CD8-positive, alpha-beta memory T cell (primary cell): ENCODE measurements at places on chromosomes 5 and 9. TPM values are rescaled to one million over a fixed set of nuclear protein-coding genes. Genes with fewer than 3 reads are reported as not detected.
A peak's percentile ranks its signal among the peaks of the same experiment; 100 is the strongest.

- no peak for DNase-seq
Measured at GRCh38 chr9:93332317-93332716, 119.2 kb upstream of the FAM120A start.

DNA sequence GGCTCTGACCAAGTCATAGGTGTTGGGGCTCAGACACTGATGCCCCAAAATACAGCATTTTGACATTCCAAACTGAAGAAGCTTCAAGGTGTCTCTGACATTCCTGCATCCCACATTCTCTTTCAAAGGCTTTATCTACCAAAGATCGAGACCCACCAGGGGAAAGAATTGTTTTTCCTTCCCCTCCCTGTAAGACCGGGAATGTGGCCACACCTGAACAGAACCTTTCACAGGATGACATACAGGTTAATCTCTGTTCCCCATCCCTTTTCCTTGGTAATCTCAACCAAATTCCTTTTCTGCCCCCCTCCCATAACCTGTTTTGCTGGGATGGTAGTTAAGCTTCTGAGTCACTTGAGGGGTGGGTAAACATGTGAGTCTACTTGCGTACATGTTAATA lies 72.3 kb downstream of the IQGAP2 start:
- DNase-seq, result no peak

DNA sequence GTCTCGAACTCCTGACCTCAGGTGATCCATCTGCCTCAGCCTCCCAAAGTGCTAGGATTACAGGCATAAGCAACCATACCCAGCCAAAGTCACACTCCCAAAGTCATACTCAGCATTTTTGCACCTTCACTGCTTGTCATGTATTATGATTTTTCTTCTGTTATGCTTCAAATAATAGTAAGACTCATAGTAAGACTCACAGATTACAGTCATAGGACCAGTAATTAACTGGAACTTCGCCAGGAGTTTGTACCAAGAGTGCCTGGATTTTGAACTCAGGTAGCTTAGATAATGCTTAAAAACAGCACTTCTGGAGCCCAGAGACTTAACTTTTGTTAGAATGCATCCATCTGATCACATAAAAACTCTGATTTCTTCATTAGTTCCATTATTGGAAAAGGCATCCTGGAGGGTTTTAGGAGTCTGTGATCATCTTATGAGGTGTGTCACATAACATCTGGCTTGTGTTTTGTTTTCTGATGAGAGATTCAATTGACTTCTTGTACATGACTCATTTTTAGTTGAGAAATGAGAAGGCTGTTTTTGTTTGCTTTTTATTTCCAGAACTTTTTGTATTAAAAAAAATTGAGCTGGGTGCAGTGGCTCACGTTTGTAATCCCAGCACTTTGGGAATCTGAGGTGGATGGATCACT lies 131.5 kb downstream of the ADAMTS19 start:
- DNase-seq, result no peak

DNA sequence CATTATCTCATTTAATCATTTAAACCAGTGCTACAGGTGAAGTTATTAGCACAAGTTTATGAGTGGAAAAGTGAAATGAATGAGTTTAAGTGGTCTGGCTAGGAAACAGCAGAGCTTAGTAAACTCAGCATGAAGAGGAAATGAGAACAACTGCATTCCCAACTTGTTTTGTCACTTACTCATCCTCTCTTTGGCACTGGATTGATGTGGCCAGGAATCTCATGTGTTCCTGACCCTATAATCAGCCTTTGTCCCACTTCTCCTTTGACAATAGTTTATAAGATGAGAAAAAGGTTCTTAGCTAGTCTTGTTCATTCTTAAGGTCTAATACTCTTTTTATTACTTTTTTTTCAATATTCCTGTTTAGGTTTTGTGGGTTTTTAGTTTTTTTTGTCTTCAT lies 559.2 kb upstream of the TLE4 start:
- DNase-seq, result no peak

The OR2K2 gene
- not detected for polyA plus RNA-seq

- DNase-seq, result no peak
Measured at GRCh38 chr9:14315875-14316601, 2.1 kb upstream of the NFIB start.

- DNase-seq, result no peak
Measured at GRCh38 chr5:174425271-174425963, 299.0 kb upstream of the MSX2 start.

The STK32A gene
- polyA plus RNA-seq, result not detected

DNA sequence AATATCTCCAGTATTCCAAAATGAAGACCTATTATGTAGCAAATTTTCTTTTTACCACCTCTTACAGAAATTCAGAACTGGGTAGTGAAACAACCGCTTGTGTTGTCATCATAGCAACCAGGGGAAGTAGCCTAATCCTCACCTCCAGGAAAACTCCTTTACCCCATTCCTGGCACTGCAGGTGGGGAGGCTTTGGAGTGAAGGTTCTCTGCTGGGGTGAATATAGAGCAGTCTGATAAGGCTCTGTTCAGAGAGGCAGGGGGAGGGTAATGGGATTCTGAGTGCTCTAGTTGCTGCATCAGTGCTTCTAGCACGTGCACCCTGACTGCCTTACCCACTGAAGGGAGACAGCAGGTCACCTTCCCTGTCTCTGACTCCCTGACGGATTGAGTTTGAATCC lies 116.2 kb downstream of the MAN2A1 start:
- no peak for DNase-seq

- DNase-seq, result no peak
Measured at GRCh38 chr9:21144603-21145002, 3.0 kb upstream of the IFNW1 start.

DNA sequence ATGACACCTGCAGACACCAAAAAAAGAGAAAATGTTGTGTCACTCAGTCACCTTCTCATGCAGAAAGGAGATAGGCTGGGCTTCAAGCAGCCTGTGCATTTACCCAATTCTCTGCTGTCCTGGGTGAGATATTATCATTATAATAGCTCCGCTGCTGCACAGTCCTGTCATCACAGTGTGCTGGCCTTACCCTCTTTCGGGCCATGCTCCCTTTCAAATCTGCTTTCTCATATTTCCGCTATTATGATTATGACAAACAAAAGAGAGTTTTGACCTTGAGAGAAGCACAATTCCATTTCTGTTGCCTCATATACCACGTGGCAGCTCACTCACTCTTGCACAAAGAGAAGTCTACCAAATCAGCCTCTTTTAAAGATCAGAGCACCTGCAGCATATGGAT lies 1350.1 kb upstream of the ACO1 start:
- no peak for DNase-seq

The BRD8 gene
- polyA plus RNA-seq, result 23.2 TPM

The TMEM174 gene
- polyA plus RNA-seq, result not detected

DNA sequence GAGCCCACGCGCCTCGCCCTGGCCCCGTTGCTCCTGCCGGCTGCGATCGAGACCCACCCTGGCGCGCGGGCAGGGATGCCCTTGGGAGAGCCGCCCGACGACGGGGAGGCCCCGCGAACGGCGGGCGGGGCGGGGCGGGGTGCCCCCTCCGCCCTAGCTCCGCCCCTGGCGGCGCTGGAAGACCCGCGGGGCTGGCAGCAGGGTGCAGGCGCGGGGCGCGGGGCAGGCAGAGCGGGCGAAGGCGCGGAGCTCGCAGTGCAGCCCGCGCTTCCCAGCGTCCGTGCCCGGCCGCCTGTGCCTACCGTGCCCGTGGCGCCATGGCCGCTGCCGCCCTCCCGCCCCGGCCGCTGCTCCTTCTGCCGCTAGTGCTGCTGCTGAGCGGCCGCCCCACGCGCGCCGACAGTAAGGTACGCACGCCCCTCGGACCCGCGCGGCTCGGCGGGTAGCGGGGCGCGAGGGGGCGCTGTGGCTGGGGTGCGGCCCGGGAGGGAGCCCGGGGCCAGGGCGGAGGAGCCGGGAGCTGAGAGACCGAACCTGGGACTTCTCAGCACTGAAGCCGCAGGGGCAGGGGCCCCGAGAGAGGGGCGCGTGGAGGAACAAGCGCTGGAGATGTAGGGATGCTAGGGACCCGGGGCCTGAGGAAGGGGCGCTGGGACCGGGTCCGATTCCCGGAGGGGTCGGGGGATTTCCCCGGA lies at the start of gene OLFML2A:
Gene OLFML2A (plus strand): TSS at position 180 of the 695 bp plus-strand sequence. CDS start 138 bp downstream, at position 318.
- DNase-seq, result no peak

GRCh38 chr9:89843591-89843990 lies 238.8 kb downstream of the GADD45G start:
- DNase-seq, result no peak

- peak; percentile 90 for DNase-seq
Measured at GRCh38 chr5:177455036-177455660, 8.5 kb downstream of the PRR7 start.

DNA sequence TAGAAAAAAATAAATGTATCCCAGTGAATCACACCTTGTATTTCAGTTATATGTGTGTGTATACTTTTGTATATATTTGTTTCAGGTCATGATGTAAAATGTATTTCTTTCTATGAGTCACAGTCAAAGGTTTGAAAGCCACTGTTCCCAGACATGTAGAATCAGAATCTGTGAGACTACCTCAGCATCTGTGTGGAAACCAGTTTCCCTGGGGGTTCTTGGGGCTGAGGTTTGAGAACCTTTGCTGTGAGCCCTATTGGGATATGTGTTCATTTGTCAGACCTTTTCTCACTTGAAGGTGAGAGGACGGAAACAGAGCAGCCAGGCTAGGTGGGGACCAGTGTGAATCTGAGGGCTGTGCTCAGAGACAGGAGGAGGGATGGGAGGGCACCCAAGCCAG lies 78.7 kb upstream of the SAP30L start:
- DNase-seq, result no peak

GRCh38 chr5:113760486-113760885 lies 247.0 kb downstream of the YTHDC2 start:
- no peak for DNase-seq

DNA sequence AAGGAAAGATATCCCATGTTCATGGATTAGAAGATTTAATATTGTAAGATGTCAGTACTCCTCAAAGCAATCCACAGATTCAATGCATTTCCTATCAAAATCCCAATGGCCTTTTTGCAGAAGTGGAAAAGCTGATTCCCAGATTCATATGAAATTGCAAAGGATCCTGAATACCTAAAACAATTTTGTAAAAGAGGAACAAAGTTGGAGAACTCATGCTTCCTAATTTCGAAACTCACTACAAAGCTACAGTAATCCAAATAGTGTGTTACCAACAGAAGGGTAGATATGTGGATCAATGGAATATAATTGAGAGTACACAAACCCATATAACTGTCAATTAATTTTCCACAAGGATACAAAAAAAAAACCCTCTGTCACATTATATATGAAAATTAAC lies 154.3 kb upstream of the ZNF618 start:
- DNase-seq, result no peak
